Putamen (tissue), 1 donor: ENCODE measurements at places on chromosomes 1 and 21.
A peak's percentile ranks its signal among the peaks of the same experiment; 100 is the strongest.

GRCh38 chr1:159214149-159214760 lies 9.6 kb downstream of the ACKR1 start:
- DNase-seq, result no peak

DNA sequence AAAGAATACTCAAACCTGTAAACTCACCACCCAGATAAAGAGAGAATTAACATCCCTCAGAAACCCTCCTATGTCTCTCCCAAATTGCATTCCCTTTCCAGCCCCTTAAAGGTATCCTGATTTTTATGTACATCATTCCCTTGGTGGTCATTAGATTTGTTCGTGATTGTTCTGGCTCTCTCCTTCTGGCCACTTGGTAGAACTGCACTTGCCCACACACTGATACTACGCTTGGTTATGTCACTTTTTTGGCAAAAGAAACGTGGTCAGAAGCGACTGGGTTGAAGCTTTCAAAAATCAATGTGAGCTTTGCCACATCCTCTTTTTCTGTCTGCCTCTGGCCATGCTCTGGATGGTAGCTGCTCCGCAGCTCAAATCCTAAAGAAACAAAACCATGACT lies 76.3 kb downstream of the KRTAP19-8 start:
- no peak for DNase-seq

DNA sequence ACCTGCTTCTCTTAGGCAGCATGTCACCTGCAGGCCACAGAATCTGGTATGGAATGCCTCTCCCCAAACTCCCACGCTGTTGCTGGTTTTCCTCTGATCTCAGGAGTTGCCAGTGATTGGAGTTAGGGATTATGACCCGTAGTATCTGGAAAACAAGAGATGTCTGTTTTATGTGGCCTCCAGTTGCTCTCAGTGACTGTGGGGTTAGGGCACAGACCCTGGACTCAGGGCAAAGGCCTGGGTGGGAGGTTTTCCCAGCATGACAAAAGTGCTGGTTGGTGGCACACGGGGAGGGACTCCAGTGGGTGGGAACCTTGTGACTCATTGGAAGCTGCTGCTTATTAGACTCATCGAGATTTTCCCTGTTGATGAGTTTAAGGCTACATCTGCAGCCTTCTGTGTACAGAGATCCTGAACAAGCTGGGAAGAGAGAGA lies at the start of gene NR1I3:
NR1I3 (minus strand) TSS at position 165 of the 435 bp plus-strand sequence. CDS start 1,638 bp downstream, outside the sequence.
- DNase-seq, result no peak

DNA sequence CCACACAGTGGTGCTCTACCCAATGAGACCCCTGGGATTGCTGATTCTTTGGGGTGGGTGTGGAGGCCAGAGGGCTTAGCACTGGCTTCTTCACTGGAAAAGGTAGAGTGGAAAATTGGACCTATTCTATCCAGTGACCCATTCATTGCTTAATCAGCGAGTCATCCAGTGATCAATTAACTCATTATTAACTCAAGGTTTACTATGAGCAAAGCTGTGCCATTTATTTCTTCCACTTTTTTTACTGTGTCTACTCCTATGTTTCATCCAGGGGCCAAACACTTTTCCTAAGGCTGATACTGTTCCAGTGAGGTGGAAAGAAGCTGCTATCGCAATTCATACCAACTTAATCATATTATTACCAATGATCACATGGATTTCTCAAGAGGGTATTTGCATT lies 363.9 kb downstream of the RPS6KC1 start:
- no peak for DNase-seq

GRCh38 chr1:242522304-242522945 lies 2.1 kb downstream of the PLD5 start:
- DNase-seq, result no peak

DNA sequence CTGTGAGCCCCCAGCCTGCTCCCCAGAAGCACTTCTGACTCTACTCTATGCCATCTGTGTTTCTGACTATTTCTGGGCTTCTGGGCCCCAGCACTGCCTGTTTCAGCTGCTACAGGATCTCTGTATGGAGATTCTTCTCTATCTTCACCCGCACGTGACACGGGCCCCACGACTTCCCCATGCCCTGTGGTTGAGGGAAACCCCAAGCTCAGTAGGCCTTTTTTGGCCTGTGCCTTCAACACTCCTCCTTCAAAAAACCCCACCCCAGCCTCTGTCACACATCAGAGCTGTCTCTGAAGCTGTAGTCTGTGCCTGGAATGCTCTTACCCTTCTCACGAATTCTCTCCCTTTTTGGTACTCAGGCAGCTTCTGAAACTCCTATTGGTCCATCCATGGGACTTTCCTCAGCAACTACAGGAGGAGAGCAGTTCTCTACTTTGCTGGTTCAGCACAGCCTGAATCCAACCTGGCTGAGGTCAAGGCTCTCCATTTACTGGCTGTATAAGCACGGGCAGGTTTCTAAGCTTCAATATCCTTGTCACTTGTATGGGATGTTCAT lies 2.0 kb upstream of the NID1 start:
- DNase-seq, result no peak

DNA sequence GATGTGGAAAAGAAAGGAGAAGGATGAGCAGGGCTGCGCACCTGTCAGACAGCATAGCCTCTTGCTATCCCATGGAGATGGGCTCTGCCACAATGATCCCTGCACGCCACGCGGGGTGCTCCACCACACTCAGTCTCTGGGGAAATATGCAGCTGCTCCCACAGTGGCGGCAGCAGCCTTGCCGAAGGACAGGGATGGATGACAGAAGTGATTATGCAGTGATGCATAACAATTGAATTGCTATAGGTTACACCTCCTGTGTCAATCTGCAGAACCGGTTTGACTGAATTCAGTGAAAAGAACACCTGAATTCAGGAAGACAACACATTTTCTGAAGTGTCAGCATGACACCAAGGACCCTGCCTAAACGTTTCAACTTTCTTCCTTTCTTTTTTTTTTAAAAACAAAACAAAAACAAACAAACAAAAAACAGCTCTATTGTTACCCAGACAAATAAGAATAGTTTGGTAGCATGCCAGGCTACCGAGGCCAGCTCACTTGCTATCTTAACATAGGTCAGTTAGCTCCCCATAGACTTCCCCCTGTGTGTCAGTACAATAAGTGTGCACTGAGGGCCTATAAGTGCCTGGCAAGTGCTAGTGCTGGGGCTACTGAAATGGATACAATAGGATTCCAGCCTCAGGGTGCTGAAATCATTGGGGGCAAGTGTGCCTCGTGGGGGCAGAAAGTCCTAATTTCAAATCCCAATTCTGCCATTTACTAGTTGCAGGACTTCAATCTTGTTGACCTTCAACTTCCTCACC lies 127.6 kb upstream of the LMO4 start:
- DNase-seq, result no peak

GRCh38 chr1:116075990-116076389 lies 35.2 kb upstream of the MAB21L3 start:
- no peak for DNase-seq

DNA sequence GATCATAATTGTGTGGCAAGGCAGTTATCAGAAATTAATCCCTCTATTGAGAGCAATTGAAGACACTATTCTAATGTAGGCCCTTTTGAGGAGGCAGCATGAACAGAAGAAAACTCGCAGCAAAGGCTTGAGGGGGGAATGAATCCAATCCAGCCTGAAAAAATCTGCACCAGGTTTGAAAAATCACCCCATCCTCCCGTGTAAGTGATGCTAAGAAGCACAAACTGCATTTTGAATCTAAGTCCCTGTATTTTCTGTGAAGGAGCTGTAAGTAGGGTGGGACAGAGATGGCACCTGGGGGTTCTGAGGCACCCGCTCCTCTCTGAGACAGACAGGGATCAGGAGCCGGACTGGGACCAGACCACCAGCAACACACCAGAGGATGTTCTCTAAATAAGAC lies at the start of gene CRB1:
CRB1 (plus strand) TSS at position 241 of the 400 bp plus-strand sequence. CDS start 161 bp downstream, outside the sequence.
- peak; percentile 41 for DNase-seq

GRCh38 chr21:26125433-26126167 lies 45.0 kb downstream of the APP start:
- no peak for DNase-seq

- DNase-seq, result no peak
These were observed 67.7 kb downstream of the NAV1 start for GRCh38 chr1:201606623-201607022.

DNA sequence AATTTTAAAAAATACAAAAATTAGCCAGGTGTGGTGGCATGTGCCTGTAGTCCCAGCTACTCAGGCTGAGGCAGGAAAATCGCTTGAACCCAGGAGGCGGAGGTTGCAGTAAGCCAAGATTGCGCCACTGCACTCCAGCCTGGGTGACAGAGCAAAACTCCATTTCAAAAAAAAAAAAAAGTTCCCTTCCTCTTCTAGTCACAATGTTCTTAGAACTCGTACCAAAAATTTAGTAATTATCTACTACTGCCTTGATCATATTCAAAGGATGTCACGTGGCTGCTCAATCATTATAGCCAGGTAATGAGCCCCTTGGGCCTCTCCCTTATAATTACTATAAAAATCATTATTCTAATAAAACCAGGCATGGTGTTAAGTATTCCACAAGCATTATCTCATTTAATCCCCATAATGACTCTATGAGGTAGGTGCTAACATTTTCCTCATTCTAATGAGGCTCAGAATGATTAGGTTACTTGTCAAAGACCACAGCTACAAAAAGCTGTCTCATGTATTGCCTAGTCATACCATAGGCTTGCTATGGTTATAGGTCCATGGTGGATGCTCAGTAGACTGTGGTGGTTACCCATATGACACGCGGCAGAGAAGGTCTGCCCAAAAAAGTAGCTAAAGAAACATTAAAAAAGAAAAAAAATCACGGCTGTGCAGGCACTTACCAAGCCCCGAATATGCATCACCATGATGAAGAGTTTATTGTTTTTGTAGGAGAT lies 15.5 kb upstream of the PPP1R15B start:
- no peak for DNase-seq

- no peak for DNase-seq
These were observed 5.7 kb downstream of the RAP1A start for GRCh38 chr1:111625276-111625675.

DNA sequence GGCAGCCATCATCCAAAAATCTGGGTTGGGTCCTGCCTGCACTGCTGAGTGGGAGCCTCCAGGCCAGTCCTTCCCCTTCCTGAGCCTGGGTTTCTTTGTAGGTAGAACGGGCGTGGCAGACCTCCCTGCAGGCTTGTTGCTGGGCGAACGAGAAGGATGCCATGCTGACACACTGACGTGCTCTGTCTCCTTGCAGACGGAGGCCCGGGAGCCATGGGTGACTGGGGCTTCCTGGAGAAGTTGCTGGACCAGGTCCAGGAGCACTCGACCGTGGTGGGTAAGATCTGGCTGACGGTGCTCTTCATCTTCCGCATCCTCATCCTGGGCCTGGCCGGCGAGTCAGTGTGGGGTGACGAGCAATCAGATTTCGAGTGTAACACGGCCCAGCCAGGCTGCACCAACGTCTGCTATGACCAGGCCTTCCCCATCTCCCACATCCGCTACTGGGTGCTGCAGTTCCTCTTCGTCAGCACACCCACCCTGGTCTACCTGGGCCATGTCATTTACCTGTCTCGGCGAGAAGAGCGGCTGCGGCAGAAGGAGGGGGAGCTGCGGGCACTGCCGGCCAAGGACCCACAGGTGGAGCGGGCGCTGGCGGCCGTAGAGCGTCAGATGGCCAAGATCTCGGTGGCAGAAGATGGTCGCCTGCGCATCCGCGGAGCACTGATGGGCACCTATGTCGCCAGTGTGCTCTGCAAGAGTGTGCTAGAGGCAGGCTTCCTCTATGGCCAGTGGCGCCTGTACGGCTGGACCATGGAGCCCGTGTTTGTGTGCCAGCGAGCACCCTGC lies 1.4 kb downstream of the GJA4 start:
- DNase-seq, result no peak

DNA sequence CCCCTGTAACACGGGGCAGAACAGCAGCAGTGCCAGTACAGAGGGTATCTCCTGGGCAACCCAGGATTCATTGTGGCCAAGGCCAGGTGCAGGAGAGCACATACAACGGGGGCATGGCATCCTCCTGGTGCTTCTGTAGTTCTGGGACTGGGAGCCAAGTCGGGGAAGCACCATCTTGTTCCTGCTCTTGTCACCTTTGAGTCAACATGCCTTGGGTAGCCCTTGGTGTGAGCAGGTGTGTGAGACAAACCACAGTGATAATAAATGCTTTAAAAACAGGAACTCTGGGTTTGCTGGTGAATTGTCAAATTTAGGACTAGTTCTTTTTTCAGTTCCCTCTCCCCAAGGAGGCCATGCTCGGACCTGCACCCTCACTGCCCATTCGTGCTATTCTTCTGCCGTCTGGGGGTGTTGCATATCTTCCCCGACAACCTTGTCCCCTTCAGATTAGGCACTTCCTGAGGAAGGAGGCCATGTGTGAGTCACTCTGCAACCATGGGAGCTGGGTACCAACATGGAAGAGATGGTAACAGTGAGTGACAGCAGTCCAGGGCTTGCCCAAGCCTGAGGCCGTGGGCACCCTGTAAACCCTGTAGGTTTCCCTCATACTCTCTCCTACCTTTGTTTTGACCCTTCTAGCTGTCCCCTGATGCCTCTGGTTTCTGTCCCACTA lies 150.2 kb downstream of the GRIK3 start:
- no peak for DNase-seq

GRCh38 chr1:20187103-20187812 lies 940 bp upstream of the PLA2G2C start:
- DNase-seq, result peak; percentile 77

DNA sequence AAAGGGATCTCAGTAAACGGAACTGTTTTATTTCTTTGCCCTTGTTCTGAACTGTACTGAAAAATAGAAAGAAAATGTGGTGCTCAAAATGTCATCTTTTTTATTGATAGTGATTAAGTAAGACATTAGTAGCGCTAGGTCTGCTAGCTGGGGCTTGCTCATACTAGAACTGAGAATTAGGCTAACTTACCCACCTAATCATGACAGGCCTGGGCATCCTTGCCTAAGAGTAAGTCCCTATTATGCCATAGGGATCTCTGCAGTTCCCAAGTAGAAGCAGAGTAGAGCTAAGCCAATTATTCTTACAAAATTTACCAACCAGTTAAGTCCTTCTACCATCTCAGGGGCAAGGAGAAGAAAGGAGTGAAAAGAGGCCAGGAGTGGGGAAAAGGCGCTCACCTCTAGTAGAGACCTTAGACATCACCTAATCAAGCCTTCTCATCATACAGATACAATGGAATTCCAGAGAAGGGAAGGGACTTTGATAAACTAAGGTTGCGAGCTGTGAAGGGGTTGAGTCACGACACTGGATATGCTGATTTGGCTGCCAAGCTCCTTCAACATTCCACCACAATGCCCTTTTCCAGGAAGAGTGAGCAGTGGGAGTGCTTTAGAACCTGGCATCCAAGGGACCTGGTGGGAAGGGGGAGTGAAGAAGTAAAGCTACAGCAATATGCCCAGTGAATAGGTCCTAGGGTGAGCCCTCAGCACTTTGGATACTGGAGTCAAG lies 27.7 kb upstream of the RPTN start:
- DNase-seq, result no peak

DNA sequence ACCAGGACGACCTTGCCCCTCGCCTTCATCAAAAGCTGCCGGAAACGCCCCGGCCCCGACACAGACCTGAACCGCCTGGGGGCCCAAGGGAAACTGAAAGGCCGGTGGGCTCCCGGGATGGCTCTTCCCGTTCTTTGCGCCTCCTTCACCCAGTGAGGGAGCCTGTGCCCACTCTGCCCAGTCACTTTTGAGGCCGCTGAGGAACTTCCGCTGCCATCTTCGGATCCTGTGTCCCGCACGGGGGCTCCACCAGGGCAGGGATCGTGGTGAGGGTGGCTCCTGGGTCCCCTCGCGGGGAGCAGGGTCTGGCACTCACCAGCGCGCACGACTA lies 104.0 kb downstream of the PPIAL4G start:
- DNase-seq, result no peak
